ENCODE measurements at places on chromosomes 2 and 18.

GRCh38 chr2:217167531-217167930, 307.7 kb upstream of the TNP1 start:
- DNase-seq: no peak

DNA sequence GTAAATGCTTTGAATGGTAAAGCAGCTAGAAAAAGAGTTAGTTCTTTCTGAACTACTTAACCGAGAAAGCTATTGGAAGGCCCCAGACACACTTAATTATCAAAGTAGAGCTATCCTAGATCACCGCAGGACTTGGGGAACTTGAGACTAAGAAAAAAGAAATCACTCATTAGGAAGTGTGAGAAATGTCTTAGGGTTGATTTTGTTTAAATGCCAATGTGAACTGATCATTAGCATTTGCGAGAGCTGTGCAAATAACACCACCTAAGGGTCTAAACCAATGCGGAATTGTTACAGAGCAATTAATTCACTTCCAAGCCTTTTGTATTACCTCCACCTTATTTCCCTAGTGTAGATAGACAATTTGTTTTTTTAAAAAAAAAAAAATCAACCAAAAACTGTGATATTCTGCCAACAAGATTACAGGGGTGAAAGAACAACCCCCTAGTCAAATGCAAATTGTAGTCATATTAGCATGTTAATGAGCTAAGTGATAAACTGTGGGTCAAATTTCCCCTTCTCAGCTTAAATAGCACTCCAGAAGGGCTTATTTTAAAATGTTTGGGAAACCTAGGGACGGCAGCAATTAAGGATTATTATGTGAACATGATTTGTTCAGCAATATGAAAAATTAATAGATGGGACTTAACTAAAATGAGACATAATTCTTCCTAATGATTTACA, 246.2 kb upstream of the STON1 start:
- no peak for DNase-seq

DNA sequence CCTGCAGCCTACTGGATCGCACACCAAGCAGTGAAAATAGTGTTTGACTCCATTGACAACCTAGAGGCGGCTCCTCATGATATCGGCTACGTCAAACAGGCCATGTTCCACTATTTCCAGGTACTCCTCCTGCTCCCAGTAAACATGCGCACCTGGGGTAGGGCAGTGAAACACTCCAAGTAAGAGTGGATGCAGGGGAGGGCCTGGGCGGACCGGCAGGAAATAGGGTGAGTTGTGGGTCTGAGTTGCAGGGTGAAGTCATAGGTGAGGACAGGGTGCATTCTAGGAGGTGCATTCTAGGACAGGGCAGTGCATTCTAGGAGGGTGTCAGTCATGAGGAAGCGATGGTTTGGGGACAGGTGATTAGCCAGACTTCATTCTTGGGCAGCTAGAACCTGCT, 5.0 kb downstream of the NAGK start:
- no peak for DNase-seq

DNA sequence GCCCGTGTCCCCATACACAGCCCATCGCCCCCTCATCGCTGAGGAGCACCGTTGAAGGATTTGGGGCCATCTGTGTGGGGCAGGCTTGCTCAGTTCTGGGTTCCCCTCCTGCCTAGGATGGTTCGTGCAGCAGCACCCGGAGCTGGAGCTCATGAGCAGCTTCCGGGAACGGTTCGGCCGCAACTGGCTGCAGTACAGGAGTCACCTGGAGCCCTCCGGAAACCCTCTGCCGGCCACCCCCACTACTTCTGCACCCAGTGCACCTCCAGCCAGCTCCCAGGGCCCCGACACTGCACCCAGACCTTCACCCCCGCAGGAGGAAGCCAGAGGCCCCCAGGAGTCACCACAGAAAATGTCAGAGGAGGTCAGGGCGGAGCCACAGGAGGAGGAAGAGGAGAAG, 10.3 kb downstream of the STK11IP start:
- DNase-seq: no peak

GRCh38 chr2:149094217-149095015, 55.9 kb downstream of the LYPD6B start:
- no peak for DNase-seq

DNA sequence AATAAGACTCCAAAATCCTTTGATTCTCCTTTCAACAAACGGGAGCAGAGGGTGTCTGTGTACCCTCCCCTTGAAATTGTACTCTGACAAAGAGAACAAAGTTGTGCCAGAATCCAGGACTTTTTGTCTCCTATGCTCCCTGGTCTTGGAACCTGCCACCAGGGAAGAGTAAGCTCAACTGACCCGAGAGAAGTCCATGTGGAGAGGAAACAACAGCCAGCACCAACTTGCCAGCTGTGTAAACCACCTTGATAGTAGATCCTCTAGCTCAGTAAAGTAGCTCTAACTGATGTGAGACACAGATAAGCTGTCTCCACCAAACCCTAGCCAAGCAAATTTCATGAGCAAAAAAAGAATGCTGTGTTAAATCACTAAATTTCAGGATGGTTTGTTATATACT, 46.9 kb downstream of the LNPK start:
- no peak for DNase-seq

All from inflammatory macrophage treated with lipopolysaccharide for 4 hours (primary cell).